ENCODE measurements at places on chromosomes 2 and 18. TPM values are rescaled to one million over a fixed set of nuclear protein-coding genes. Genes with fewer than 3 reads are reported as not detected.

DNA sequence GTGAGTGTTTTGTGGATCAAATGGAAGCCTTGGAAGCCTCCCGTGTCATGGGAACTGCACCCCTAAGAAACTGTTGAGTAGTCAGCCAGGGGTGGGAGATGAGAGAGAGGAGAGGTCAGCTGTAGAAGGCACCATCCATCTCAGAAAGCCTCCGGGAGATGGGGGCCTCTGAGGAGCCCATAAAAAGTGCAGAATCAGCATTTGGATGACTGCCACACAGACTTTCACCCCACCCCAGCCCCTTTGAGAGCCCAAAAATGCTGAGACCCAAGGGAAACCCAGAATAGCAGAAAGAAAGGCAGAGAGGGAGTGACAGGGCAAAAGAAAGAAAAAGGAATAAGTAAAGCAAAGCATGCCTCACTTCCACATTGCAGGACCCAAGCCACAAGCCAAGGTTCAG, 443.1 kb upstream of the ZEB2 start:
- H3K36me3 ChIP-seq: no peaks in the 10 kb centered on the region
- no peaks in the 10 kb centered on the region for H3K4me1 ChIP-seq
- H3K27ac ChIP-seq: no peak overlapping the region
- H3K27me3 ChIP-seq: no peaks in the 10 kb centered on the region
- no peak overlapping the region for H3K4me3 ChIP-seq

- no peaks in the 10 kb centered on the region for H3K36me3 ChIP-seq
- H3K4me3 ChIP-seq: no peak overlapping the region
- H3K27me3 ChIP-seq: no peaks in the 10 kb centered on the region
- H3K27ac ChIP-seq: peak overlapping the region; percentile 69
- H3K4me1 ChIP-seq: peaks cover 60% of the 10 kb centered on the region
- no peak for DNase-seq
These were observed 61.8 kb upstream of the STK17B start for GRCh38 chr2:196233021-196233804.

DNA sequence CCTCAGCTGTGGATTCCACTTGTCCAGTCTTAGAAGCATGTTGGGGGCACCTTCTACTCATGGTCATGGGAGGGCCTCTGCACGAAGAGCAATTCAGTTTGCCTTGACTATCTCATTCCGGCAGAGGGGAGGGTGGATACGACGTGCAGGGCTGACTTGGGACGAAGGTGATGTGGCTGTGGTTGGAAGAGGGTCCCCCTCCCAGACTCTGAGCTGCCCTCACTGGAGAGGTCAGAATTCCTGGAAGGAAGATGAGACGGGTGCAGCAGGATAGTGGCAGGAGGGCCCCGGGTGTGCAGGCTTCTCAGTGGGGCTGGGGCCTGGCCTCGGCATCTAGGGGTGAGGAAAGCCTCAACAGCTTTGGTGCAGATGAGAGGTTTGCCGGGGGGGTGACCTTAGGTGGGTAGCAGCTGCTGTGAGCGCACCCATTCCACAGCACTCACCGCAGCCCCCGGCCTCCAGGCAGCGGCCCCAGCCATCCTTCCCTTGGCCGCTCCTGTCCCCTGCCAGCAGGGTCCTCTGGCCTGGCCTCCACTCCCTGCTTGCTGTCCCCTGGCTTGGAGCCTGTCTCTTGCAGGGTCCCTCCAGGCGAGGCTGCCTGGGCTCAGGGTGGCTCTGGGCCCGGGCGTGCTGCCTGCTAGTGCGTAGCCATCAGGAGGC, 3.2 kb downstream of the RNPEPL1 start:
- H3K27me3 ChIP-seq: no peaks in the 10 kb centered on the region
- peaks cover 26% of the 10 kb centered on the region for H3K36me3 ChIP-seq
- H3K4me3 ChIP-seq: no peak overlapping the region

GRCh38 chr2:29293830-29294438, 178.7 kb downstream of the CLIP4 start:
- DNase-seq: no peak
- no peaks in the 10 kb centered on the region for H3K36me3 ChIP-seq
- no peak overlapping the region for H3K4me3 ChIP-seq
- H3K4me1 ChIP-seq: no peaks in the 10 kb centered on the region
- H3K27me3 ChIP-seq: no peaks in the 10 kb centered on the region

DNA sequence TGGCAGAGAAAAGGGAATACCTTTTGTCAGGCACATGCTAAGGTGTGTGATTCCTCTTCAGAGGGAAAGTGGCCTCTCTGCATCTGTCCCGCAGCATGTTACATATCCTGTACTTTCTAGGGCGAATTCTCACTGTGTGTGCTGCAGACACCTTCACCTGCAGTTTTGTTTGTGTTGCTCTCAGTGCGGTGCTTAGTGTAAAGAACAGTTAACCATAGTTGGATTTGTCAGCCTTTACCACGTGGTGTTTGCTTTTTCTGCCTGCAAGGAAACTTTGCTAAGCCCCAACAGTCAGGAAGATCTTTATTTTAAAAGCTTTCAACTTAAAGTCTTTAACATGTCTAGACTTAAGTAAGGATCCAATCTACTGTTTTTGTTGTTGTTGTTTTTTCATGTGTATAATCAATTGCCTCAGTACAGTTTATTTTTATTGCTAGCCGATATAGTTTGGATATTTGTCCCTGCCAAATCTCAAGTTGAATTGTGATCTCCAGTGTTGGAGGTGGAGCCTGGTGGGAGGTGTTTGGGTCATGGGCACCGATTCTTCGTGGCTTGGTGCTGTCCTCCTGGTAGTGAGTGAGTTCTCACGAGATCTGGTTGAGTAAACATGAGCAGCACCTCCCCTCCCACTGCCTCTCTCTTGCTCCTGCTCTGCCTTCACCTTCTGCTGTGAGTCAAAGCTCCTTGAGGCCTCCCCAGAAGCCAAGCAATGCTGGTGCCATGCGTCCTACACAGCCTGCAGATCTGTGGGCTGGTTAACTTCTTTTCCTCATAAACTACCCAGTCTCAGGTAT, 90.6 kb downstream of the SNTG2 start:
- no peaks in the 10 kb centered on the region for H3K36me3 ChIP-seq
- H3K4me3 ChIP-seq: no peak overlapping the region
- H3K4me1 ChIP-seq: no peaks in the 10 kb centered on the region

DNA sequence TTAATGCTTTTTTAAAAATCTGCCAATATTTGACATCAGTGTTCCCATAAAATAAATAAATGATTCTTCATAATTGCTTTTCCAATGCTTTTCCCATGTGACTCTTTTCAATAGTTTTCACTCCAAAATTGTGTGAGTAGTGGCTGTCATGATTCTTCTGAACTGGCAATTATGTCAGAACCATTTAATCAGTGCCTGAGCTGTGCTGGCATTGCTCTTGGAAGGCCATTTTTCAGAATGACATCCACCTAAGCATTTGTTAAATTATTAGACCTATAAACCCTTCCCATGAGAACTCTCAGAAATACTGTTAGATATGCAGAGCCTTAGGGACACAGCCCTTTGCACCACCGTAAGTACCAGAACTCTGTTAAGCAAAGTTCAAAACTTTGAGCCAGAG, 334.9 kb upstream of the RAB12 start:
- no peak for DNase-seq
- no peaks in the 10 kb centered on the region for H3K4me1 ChIP-seq
- no peak overlapping the region for H3K27ac ChIP-seq

GRCh38 chr2:86014493-86014892, 91.2 kb downstream of the POLR1A start:
- no peak overlapping the region for H3K4me3 ChIP-seq
- H3K27ac ChIP-seq: no peak overlapping the region
- H3K36me3 ChIP-seq: no peaks in the 10 kb centered on the region
- no peak for DNase-seq

GRCh38 chr2:27298391-27299080, 9.7 kb downstream of the UCN start:
- H3K36me3 ChIP-seq: no peaks in the 10 kb centered on the region
- no peak for DNase-seq
- H3K27ac ChIP-seq: no peak overlapping the region
- no peak overlapping the region for H3K4me3 ChIP-seq

- DNase-seq: no peak
- H3K4me1 ChIP-seq: no peaks in the 10 kb centered on the region
These were observed 43.0 kb upstream of the DSG1 start for GRCh38 chr18:31274931-31275330.

- no peaks in the 10 kb centered on the region for H3K36me3 ChIP-seq
- no peak for DNase-seq
- H3K27ac ChIP-seq: no peak overlapping the region
These were observed 216.1 kb upstream of the THUMPD2 start for GRCh38 chr2:39995005-39995737.

- H3K4me1 ChIP-seq: peaks cover 16% of the 10 kb centered on the region
- peak; percentile 54 for DNase-seq
- no peaks in the 10 kb centered on the region for H3K36me3 ChIP-seq
- no peak overlapping the region for H3K27ac ChIP-seq
- peak overlapping the region; percentile 27 for H3K4me3 ChIP-seq
These were observed 96.2 kb upstream of the ZNF532 start for GRCh38 chr18:58768293-58768974.

- DNase-seq: no peak
- no peaks in the 10 kb centered on the region for H3K27me3 ChIP-seq
- H3K4me3 ChIP-seq: no peak overlapping the region
- no peaks in the 10 kb centered on the region for H3K4me1 ChIP-seq
These were observed 110.6 kb upstream of the IL1R2 start for GRCh38 chr2:101881131-101881530.

DNA sequence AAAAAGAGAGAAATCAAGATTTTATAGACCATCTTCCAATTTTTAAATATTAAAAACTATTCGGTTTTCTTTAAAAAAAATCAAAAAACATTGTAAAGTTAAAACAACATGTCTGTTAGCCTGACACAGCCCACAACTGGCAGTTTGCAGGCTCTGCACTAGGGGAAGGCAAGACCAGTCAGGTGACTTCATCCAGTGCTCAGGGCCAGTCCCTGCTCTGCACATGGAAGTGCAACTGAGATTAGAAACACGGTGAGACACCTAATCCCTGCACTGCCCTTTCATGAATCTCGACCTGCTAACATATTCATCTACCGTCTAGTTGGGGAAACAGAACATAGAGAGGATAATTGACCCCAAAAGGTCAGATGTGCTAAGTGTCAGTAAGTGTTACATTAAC, 135.2 kb downstream of the BARD1 start:
- H3K27ac ChIP-seq: no peak overlapping the region
- H3K27me3 ChIP-seq: no peaks in the 10 kb centered on the region
- no peak overlapping the region for H3K4me3 ChIP-seq
- DNase-seq: no peak
- H3K4me1 ChIP-seq: no peaks in the 10 kb centered on the region
- no peaks in the 10 kb centered on the region for H3K36me3 ChIP-seq

- H3K4me1 ChIP-seq: peaks cover 48% of the 10 kb centered on the region
- DNase-seq: no peak
- H3K36me3 ChIP-seq: no peaks in the 10 kb centered on the region
- H3K27me3 ChIP-seq: no peaks in the 10 kb centered on the region
- peak overlapping the region; percentile 73 for H3K27ac ChIP-seq
These were observed 102.9 kb downstream of the BCL2 start for GRCh38 chr18:63216516-63217311.

DNA sequence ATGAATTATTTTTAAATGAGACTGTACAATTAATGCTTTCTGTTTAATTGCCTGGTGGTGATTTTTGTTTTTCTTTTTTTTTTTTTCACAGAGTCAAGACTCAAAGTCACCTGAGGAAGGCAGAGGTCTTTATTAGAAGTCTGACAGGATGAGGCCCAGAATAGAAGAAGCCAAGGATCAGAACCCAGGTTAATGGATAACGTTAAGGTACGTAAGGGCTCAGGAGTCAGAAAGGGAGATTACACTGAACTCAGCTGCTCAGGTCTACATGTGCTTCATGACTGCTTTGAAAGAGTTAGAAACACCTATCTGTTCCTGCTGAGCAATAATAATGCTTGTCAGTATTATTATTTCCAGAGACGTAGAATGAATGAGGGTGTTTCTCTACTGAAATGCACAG, 196.5 kb downstream of the LRATD1 start:
- H3K4me1 ChIP-seq: no peaks in the 10 kb centered on the region
- no peak for DNase-seq
- H3K4me3 ChIP-seq: no peak overlapping the region
- H3K36me3 ChIP-seq: no peaks in the 10 kb centered on the region
- H3K27me3 ChIP-seq: no peaks in the 10 kb centered on the region
- no peak overlapping the region for H3K27ac ChIP-seq

GRCh38 chr2:36801088-36801487, 104.6 kb downstream of the VIT start:
- H3K4me3 ChIP-seq: no peak overlapping the region
- H3K27me3 ChIP-seq: no peaks in the 10 kb centered on the region
- no peaks in the 10 kb centered on the region for H3K36me3 ChIP-seq
- peak overlapping the region; percentile 51 for H3K27ac ChIP-seq
- no peak for DNase-seq

DNA sequence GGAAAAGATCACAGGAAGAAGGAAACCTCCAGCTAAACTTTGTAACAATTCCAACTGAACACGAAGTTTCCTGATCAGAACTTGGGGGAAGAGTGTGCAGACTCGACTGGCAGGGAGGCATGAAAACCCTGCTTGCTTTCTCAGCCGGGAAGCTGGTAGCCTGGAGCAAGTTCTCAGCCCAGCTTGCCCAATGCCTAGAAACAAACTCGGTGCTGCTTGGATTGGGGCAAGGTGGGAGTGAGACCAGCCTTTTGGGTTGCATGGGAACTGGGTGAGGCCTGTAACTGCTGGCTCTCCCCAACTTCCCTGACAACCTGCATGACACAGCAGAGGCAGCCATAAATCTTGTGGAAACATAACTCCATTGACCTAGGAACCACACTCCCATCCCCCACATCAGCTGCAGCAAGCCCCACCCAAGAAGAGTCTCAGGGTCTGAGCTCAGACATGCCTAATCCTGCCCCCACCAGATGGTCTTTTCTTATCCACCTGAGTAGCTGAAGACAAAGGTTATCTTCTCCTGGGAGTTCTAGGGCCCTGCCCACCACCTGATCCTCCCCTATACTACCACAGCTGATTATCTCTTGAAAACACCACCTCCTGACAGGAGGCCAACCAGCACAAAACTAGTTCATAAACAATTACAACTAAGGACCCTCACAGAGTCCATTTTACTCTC, 1859.7 kb upstream of the CELF4 start:
- H3K4me1 ChIP-seq: no peaks in the 10 kb centered on the region
- H3K36me3 ChIP-seq: no peaks in the 10 kb centered on the region
- H3K27ac ChIP-seq: no peak overlapping the region
- DNase-seq: no peak
- no peak overlapping the region for H3K4me3 ChIP-seq

GRCh38 chr2:163462993-163463392, 272.8 kb downstream of the FIGN start:
- no peak overlapping the region for H3K27ac ChIP-seq
- H3K4me3 ChIP-seq: no peak overlapping the region

- no peak overlapping the region for H3K4me3 ChIP-seq
- peaks cover 10% of the 10 kb centered on the region for H3K4me1 ChIP-seq
- no peaks in the 10 kb centered on the region for H3K36me3 ChIP-seq
- H3K27ac ChIP-seq: peak overlapping the region; percentile 46
These were observed 22.5 kb upstream of the CDKL4 start for GRCh38 chr2:39266139-39266805.

GRCh38 chr2:41410011-41410410, 637.8 kb upstream of the PKDCC start:
- H3K4me3 ChIP-seq: no peak overlapping the region
- no peak for DNase-seq
- H3K4me1 ChIP-seq: no peaks in the 10 kb centered on the region
- H3K36me3 ChIP-seq: no peaks in the 10 kb centered on the region
- no peaks in the 10 kb centered on the region for H3K27me3 ChIP-seq

GRCh38 chr2:26971911-26972786, 1.7 kb downstream of the MAPRE3 start:
- no peak overlapping the region for H3K4me3 ChIP-seq
- H3K36me3 ChIP-seq: no peaks in the 10 kb centered on the region
- H3K27me3 ChIP-seq: peaks cover 11% of the 10 kb centered on the region
- H3K27ac ChIP-seq: no peak overlapping the region
- DNase-seq: no peak

The CRYBA2 gene
- not detected for total RNA-seq

The PTCD3 gene
- 151 TPM for total RNA-seq

The EFEMP1 gene
- 0.30 TPM for total RNA-seq

The COL4A4 gene
- 0.25 TPM for total RNA-seq

The SOX11 gene
- not detected for total RNA-seq

The RAX gene
- total RNA-seq: not detected

The PTPN18 gene
- total RNA-seq: 67.6 TPM

Measured in T-cell (primary cell).